ENCODE measurements at places on chromosomes 4 and X. TPM values are rescaled to one million over a fixed set of nuclear protein-coding genes. Genes with fewer than 3 reads are reported as not detected.

Gene RNF150
- 0.08 TPM for total RNA-seq

Gene TRPC5OS
- total RNA-seq = not detected

Gene SSX4
- not detected for total RNA-seq

Gene DRD5
- not detected for total RNA-seq

Gene BEX2
- 13.8 TPM for total RNA-seq

Gene ELOVL6
- total RNA-seq = 29.9 TPM

Gene F8A2
- 0.23 TPM for total RNA-seq

Gene INTU
- 2.0 TPM for total RNA-seq

Gene SYN1
- total RNA-seq = not detected

Gene MAOA
- 18.8 TPM for total RNA-seq

Gene FRMD7
- total RNA-seq = not detected

Gene MAGED4
- 10.2 TPM for total RNA-seq

Gene CSN1S1
- not detected for total RNA-seq

Gene XKRX
- 0.08 TPM for total RNA-seq

Gene SULT1E1
- 1.2 TPM for total RNA-seq

Gene ARHGAP24
- total RNA-seq = 2.1 TPM

Gene PLS3
- total RNA-seq = 213 TPM

Gene OTC
- not detected for total RNA-seq

Gene MUC7
- not detected for total RNA-seq

Gene SPACA5
- total RNA-seq = not detected

Gene SMIM10L2A
- 0.80 TPM for total RNA-seq

Gene ABHD18
- 3.7 TPM for total RNA-seq

Gene ZCCHC18
- not detected for total RNA-seq

Gene SSX4B
- total RNA-seq = not detected

Gene TCEAL4
- total RNA-seq = 57.1 TPM

Gene ABRAXAS1
- total RNA-seq = 6.4 TPM

Gene PDE6B
- 3.3 TPM for total RNA-seq

Gene MAGEA9B
- not detected for total RNA-seq

Gene TKTL1
- total RNA-seq = not detected

Gene CCDC110
- not detected for total RNA-seq

Gene MAGEA4
- total RNA-seq = not detected

Gene ASMT
- not detected for total RNA-seq

Gene SPANXB1
- total RNA-seq = not detected

Gene CXCL8
- total RNA-seq = 11.3 TPM

Gene LRRC66
- total RNA-seq = 0.08 TPM
